ENCODE measurements at places on chromosomes 6 and 20.

GRCh38 chr6:43972179-43972912 is 154.9 kb downstream of the MRPL14 start:
- no peak for DNase-seq

GRCh38 chr6:44016131-44016870 is 111.0 kb downstream of the MRPL14 start:
- DNase-seq, result peak; percentile 82

GRCh38 chr6:50724381-50725124 is 11.2 kb downstream of the TFAP2D start:
- no peak for DNase-seq

GRCh38 chr6:126195625-126196236 is 144.2 kb upstream of the CENPW start:
- no peak for DNase-seq

GRCh38 chr20:57947421-57948179 is 237.8 kb upstream of the PMEPA1 start:
- peak; percentile 97 for DNase-seq

DNA sequence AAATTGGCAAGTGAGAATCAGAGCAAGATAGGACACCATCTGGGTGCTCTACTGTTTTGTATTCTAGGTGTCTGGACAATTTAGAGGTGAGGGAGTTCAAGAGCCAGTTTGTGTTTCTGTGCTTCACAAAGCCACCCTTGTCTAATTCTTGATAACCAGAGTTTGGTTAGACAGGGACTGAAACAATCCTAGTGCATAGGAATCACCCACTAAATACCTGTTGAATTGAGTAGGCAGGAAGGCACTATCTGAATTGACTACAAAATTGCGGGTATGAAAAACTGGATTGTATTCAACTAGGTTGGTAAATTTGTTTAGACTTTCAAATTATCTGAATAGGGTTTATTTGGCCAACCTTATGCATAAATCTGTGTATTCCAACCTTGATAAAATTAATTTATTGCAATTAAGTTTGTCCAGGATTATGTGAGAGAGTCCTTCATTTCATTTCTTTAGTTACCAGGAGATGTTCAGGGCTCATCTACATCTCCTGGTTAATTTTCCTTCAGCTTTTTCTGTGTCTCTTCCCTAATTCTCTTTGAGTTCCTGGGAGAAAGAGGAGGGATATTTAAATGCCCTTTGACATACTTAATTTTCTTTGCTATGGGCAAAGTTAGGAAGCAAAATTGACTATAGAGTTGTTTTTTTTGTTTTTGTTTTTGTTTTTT is 1.7 kb downstream of the TPX2 start:
- no peak for DNase-seq

DNA sequence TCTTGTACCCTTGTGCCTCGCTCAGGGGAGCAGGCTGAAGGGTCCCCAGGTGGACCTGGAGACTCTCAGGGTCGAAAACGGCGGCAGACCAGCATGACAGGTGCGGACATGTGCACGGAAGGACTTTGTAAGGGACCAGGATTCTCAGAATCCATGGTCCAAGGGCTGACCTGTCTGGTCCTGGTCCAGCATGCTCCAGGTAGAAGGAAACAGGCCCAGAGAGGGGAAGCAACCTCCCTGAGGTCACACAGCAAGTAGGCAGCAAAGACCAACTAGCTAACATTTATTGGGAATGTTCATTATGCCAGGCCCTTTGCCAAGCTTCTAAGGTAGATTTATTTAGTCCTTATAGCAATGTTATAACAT is 5.9 kb downstream of the CDKN1A start:
- no peak for DNase-seq

GRCh38 chr6:153503810-153504209 is 372.7 kb upstream of the RGS17 start:
- peak; percentile 0 for DNase-seq

- DNase-seq, result no peak
Observed at GRCh38 chr6:36033935-36034334, 6.3 kb downstream of the MAPK14 start.

- DNase-seq, result peak; percentile 31
Observed at GRCh38 chr6:9250852-9251251, 815.5 kb upstream of the SLC35B3 start.
